ENCODE measurements at places on chromosomes 7 and 10. TPM values are rescaled to one million over a fixed set of nuclear protein-coding genes. Genes with fewer than 3 reads are reported as not detected.

DNA sequence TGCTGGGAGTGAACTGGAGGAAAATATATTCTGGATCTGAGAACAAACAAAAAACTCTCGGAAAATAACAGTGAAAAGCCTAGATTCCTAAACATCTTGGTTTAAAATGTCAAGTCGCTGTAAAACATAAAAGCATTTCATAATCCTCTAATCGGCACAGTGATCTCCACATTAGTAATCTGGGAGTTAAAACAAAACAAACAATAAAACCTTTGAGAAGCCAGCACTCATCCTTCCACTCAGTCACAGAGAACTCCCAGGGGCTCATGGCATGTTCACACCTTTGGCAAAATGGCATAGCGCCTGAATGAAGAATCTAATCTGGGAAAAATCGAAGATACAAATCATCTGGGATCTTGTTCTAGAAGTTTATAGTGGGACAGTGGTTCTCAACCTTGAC, 24.1 kb upstream of the HPS1 start:
- DNase-seq: no peak

- no peak for DNase-seq
These were observed 152.4 kb downstream of the KIF20B start for GRCh38 chr10:89853781-89854191.

TEX47 gene
- total RNA-seq: not detected

ARHGAP22 gene
- 1.9 TPM for total RNA-seq

SVOPL gene
- total RNA-seq: 2.4 TPM

SLC13A4 gene
- total RNA-seq: not detected

FBXL13 gene
- 1.5 TPM for total RNA-seq
